ENCODE measurements at places on chromosomes 12 and 14.
A peak's percentile ranks its signal among the peaks of the same experiment; 100 is the strongest.

DNA sequence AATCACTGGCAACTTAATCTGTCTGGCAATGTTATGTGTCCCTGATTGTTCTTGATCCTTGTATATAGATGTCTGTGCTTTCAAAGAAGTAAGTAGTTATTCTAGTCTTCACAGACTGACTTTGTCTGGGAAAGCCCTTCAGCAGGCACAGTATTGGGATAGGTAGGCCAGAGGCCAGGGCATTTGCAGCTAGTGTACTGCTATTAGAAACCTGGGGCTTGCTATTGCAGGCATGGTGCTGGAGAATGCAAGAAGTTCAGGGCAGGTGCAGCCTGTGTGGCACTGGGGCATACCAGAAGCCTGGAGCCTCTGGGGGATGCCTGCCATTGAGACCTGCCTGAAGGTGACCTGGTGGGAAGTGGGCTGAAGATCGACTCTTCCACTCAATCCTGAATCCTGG lies 96.3 kb downstream of the TMTC3 start:
- DNase-seq: no peak

DNA sequence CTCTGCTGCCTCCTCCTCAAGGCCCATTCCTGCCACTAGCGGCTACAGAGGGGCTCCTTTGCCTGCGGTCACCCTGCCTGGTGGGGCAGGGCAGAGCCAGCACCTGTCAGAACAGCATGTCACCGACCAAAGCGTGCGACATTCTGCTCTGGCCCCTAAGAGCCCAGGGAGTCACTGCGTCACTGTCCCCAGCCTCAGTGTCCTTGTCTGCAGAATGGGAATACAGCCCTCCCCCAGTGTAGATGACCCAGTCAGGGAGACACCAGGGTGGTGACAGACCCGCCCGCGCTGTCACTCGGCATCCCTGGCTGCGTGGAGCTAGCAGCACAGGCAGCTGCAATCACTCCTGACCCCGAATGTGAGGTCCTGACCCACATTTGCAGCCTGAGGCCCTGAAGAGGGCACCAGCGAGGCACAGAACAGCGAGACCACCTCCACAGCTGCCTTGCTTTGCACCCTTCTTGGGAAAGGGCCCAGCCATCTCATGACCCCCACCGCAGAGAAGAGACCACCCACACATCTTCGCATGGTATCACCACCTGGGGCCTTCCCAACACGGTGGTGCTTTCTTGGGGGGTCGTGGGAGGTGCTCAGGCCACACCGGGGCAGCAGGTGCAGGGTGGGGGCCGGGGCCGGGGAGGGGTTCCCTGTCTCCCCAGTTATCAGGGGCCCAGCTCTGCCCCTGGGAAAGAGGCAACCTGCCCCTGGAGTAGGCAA lies 2.5 kb downstream of the AHNAK2 start:
- peak; percentile 18 for DNase-seq

DNA sequence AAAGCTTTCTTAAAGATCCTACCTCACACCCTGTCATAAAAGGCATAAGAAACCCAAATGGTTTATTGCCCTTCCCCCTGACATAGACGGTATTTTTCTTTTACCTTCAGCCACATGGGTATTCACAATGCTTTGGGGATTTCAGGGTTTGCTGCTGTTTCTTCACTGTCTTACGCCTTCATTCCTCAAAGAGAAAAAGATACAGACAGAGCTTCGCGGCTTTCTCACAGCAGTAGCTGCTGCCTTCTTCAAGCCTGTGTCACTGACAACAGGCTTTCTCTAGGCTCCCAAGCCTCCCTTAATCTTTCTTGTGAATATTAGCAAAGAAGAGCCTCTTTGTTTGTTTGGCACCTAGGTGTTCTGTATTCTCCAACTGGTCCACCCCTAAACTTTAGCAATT lies 197.4 kb upstream of the ARID2 start:
- DNase-seq: no peak

DNA sequence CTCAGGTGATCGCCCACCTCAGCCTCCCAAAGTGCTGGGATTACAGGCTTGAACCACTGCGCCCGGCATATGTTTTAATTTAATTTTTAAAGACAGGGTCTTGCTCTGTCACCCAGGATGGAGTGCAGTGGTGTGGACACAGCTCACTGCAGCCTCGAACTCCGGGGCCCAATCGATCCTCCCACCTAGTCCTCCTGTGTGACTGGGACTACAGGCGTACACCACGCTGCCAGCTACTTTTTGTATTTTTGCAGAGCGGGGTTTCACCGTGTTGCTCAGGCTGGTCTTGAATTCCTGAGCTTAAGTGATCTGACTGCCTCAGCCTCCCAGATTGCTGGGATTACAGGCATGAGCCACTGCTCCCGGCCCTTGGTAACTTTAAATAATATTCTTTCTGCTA lies 30.8 kb upstream of the PPP1R13B start:
- DNase-seq: no peak

DNA sequence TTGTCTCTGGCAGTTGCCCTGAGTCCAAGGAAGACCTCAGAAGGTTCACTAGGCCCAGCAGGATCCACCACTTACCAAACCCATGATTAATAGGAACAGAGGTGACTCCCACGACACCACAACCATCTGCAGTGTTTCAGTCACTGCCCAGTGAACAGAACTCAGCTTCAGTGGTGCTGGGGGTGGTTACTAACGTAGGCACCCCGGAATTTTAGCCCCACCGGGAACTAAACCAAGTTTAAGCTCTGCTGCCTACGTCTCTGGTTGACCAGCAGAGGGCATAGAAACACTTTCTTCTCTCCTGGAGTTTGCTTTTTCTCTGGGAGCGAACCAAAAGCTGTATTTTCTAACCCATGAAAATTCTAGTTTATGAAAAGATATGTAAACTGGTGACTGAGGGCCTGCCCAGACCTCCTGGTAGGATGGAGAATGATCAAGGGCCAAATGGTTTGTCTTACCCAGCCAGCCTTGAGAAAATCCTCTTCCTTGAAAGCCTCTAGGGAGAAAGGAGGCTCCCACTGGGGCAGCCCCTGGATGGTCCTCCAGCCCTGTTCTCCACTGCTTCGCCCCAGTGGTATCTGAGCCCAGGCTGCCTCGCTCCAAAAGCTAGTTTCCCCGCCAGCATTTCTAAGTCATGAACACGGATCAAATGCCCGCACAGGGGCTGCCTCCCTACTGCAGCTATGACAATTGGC lies 379.8 kb downstream of the DPF3 start:
- DNase-seq: no peak

DNA sequence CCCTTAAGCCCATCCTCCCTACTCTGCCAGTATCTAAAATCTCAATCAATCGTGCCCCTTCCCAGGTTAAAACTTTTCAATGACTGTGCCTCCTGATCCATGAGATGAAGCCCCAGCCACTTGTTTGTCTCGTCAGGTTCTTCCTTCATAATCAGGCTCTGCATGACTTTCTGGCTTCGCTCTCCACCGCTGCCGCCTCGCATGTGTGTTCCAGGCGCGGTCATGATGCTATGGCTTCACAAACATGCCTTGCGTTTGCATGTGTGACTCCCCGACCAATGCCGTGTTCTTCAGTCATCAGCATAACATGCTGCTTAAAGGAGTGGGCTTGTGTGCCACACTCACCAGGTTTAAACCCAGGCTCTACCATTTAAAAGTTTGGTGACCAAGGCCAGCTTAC lies 5.0 kb upstream of the C1RL start:
- DNase-seq: peak; percentile 15

- DNase-seq: no peak
Measured at GRCh38 chr12:121255433-121255832, 41.1 kb downstream of the CAMKK2 start.

DNA sequence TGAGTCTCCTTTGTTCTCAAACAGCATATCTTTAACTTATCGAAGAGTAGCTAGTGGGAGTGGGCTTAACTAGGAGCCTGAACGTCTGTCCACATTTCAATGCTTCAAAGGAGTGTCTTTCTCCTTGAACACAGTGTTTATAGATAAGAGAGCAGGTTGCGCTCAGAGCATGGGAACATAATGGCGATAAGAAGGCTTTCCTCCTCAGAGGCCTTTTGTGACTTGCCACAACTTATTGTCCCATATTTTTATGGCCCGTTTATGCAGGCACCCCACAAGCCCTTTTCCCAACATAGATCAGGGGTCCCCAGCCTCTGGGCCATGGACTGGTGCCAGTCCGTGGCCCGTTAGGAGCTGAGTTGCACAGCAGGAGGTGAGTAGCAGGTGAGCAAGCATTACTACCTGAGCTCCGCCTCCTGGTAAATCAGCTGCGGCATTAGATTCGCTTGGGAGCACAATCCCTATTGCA lies 2.6 kb upstream of the DDX47 start:
- no peak for DNase-seq

DNA sequence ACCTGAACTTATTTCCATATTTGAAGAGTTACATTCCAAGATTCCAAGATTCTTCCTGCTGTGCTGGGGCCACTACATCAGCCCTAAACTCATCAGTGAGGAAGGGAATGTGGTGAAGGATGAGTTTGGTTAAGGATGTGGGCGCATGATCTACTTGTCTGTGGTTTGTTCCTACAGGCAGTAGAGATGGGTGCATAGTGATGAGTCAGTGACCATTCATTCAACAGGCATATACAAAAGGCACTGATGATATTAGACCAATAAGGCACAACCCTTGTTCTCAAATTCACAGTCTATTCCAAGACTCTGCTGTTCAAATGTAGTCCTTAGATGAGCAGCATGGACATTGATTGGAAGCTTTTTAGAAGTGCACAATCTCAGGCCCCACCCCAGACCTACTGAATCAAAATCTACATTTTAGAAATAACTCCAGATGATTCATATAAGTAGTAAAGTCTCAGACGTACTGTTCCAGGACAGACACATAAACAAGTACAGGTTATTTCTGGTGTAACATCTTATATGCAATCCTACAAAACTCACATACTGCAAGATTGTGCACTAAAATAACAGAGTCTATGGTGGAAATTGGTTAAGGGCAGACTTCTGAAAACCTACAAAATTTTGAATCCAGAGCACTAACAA lies 47.7 kb upstream of the MAP3K9 start:
- no peak for DNase-seq

DNA sequence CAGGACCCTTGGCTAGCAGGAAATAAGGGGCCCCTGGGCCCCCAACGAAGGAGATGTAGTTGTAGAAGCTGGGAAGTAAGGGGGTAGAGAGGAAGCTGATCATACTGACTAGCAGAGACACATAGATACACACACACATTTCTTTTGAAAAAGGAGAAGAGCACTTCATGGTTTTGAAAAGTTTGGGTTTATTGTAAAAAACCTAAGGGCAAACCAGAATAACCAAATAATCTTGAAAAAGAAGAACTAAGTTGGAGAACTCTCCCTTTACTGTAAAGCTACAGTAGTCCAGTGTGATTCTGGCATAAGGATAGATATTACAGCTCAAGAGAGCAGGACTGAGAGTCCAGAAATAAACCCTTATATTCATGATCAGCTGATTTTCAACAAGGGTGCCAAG lies 5.8 kb upstream of the HCAR3 start:
- no peak for DNase-seq

- DNase-seq: peak; percentile 82
Measured at GRCh38 chr14:26765768-26766520, 168.1 kb upstream of the NOVA1 start.

- no peak for DNase-seq
Measured at GRCh38 chr12:92421701-92422100, 276.1 kb upstream of the BTG1 start.

DNA sequence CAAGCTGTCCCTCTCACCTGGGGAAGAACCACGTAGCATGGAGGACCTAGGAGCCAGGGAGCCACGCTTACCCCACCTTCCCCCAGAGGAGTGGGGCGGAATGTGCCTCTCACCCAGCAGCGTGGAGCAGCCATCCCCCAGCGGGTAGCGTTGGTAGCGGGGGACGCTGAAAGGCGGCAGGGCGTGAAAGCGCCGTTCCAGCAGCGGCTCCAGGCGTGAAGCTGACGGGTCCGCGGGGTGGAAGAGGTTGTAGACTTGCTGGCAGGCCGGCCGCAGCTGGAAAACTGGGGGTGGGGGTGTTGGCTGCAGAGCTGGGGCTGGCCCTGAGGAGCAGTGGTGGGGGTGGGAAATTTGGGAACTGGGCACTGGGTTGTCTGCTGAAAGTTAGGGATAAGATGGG lies 11.9 kb downstream of the ARL6IP4 start:
- no peak for DNase-seq

DNA sequence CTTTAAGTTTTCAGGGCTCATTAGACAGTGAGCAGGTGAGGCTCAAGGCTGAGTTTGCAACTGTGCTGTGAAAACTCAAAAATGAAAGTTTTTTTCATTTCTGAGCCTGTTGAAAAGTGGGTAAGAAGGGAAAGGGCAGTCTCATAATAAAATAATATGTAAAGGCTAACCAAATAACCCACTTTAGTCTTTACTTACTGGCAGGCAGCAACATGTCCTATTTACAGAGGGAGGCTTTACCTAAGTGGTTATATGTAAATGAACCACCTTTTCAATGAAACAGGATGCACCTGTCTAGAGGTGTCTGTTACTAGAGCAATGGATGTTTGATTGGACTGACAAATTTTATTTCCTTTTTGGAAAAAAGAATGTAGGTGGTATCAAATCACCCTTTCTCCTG lies 158.0 kb downstream of the ETV6 start:
- DNase-seq: no peak

- no peak for DNase-seq
Measured at GRCh38 chr12:11895421-11896078, 175.2 kb upstream of the BCL2L14 start.

DNA sequence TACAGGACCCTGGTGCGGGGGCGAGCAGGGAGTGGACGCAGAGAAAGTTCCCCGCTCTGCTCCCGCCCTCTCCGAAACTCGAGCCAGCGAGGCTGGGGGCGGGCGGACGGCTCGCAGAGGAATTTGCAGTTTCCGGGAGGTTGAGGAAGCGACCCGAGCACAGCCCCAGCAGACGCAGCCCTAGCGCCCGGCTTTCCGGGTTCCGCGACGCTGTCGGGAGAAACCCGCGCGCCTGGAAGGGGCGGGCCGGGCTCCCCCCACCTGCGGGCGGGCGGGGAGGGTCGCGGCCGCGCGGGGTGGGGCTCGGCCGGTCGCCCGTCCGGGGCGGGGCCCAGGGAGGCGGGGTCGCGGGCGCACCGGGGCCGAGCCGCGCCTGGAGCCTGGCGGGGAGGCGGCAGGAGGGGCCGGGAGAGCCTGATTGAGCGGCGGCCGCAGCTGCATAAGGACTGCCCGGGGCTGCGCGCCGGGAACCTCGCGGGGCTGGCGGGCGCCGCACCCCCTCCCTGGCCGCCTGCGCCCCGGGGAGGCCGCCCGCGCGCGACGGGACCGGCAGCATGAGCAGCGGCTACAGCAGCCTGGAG lies at the start of gene RASSF3:
TSS of gene RASSF3 (plus strand) at position 417 of the 581 bp plus-strand sequence. CDS start at position 555, 138 bp downstream.
- peak; percentile 89 for DNase-seq
